ENCODE measurements at places on chromosomes 3 and 15. TPM values are rescaled to one million over a fixed set of nuclear protein-coding genes. Genes with fewer than 3 reads are reported as not detected.

GRCh38 chr3:50147447-50147846 lies 7.7 kb upstream of the SEMA3F start:
- DNase-seq: no peak

GRCh38 chr3:112610121-112610520 lies 30.8 kb downstream of the CCDC80 start:
- DNase-seq: no peak

DNA sequence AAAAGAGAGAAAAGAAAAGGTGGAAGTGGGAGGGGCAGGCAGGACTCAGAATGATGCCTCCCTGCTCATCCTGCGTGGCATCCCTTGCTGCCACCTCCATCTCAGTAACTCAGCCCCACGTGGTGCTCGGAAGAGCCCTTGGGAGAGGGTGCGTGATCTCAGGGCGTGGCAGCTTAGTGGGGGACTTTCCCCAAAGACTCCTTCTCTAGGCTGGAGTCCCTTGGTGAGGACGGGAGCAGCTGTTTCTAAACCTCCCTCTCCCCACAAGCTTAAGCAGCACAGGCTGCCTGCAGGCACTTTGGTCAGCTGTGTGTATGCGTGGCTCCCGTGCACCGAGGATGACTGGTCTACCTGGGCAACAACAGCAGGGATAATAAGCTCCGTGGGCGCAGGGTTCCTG lies 7.4 kb upstream of the ANPEP start:
- no peak for DNase-seq

DNA sequence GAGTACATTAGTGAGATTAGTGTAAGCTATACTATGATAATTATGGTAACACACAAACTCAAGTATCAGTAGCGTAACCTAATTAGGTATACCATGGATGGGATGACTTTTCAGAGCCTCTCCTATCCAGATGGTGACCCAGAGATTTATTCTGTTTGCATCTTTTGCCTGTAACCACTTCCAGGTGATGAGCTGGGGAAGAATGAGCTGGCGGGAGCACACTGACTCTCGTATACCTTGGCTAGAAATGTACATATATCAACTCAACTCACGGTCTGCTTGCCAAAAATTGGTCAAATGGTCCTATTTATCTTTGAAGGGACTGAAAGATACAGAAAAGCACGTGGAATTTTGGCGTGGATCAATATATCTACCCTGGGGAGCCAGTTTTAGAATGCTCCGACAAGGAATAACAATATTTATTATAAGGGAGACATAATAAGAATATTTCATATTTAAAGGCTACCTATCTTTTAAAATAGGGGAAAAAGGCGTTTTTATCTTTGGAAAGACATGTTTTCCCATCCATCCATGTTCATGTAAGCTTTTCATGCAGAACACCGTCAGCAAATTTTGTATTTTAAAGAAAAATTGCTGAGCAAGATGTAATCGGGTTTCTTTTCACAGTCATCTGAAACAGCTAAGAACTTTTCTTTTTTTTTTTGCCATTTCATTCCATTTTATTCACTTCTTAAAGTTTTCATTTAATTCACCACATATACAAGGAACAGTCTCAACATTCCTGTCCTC lies 502.6 kb upstream of the CBLB start:
- no peak for DNase-seq

GRCh38 chr3:64345371-64345770 lies 120.1 kb upstream of the PRICKLE2 start:
- DNase-seq: no peak

DNA sequence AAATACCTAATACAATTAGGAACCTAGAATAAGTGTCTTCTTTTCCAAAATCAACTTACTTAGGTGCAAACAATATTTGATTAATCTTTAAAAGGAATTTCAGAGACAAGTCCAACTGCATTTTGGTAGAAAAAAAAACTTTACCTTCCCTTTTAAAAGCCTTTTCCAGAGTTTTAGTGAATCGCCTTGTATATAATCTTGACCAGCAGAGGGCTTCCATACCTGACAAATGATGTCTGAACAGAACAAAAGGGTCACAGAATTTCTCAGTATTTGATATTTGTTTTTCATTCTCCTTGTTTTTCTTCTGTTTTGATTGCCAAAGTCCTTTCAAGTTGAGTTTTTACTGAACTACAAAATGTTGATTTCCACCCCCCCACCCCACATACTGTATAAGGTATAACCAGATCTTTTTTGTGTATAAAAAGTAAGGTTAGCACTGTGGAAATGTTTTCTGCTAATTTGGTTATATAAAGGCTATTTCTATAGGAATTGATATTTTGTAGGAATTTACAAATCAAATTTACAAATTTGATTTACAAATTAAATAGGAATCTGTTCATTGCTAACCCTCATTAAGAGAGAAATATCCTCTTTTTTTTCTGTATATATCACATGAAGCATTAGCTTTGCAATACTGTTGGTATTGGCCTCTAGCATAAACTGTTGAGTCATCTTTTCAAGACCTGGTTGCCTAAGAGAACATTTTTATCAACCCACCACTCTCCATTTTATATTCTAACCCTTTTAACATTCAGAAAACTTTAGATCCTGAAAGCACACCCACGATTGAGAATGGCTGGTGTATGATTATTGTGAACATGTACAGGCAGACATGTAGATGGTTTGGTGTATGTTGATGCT lies 464.1 kb upstream of the RARB start:
- no peak for DNase-seq

- DNase-seq: no peak
These were observed 48.2 kb downstream of the MDFIC2 start for GRCh38 chr3:70264122-70264780.

- no peak for DNase-seq
These were observed 3.3 kb downstream of the PPP4R2 start for GRCh38 chr3:72999951-73000350.

GRCh38 chr15:100810831-100811230 lies 68.8 kb upstream of the ALDH1A3 start:
- DNase-seq: no peak

The ARRDC4 gene
- 2.8 TPM for total RNA-seq

The STRIT1 gene
- total RNA-seq: not detected

The CD200 gene
- total RNA-seq: 33.6 TPM

All from activated naive CD8-positive, alpha-beta T cell treated with anti-CD3 and anti-CD28 coated beads for 36 hours (primary cell).